CD8-positive, alpha-beta T cell (primary cell): ENCODE measurements at places on chromosomes 12 and 14. TPM values are rescaled to one million over a fixed set of nuclear protein-coding genes. Genes with fewer than 3 reads are reported as not detected.

Gene CD27
- total RNA-seq, result 39.2 TPM

Gene SDR9C7
- total RNA-seq, result not detected

Gene TMEM52B
- not detected for total RNA-seq

Gene KRT73
- total RNA-seq, result 7.8 TPM

Gene PLA2G1B
- total RNA-seq, result not detected

Gene CLEC4C
- not detected for total RNA-seq

Gene AQP2
- total RNA-seq, result not detected

Gene NPFF
- total RNA-seq, result not detected

Gene HAL
- total RNA-seq, result 0.17 TPM

Gene FGF6
- total RNA-seq, result not detected

Gene CLEC9A
- not detected for total RNA-seq

Gene C12orf76
- 8.7 TPM for total RNA-seq

Gene CCDC198
- not detected for total RNA-seq

Gene KCNA1
- not detected for total RNA-seq

Gene OVCH1
- total RNA-seq, result not detected

Gene XPOT
- total RNA-seq, result 39.5 TPM

Gene TAC3
- not detected for total RNA-seq

Gene SRRM4
- total RNA-seq, result not detected

Gene TAS2R14
- 0.90 TPM for total RNA-seq

Gene DBX2
- total RNA-seq, result not detected

Gene NTF3
- total RNA-seq, result not detected

Gene ISCU
- 260 TPM for total RNA-seq

Gene FAM90A1
- total RNA-seq, result not detected

Gene CHMP4A
- 77.6 TPM for total RNA-seq

Gene NXPH4
- total RNA-seq, result 1.4 TPM

Gene LAG3
- 9.3 TPM for total RNA-seq

Gene TRIM9
- total RNA-seq, result 0.57 TPM

Gene GLIPR1L1
- total RNA-seq, result not detected

Gene RERG
- total RNA-seq, result not detected

Gene CACNA1C
- 0.14 TPM for total RNA-seq

Gene TAS2R20
- 0.30 TPM for total RNA-seq

Gene EPYC
- total RNA-seq, result not detected

Gene PZP
- not detected for total RNA-seq

Gene TMPRSS12
- total RNA-seq, result not detected

Gene AMHR2
- total RNA-seq, result not detected

Gene LRRC43
- 0.38 TPM for total RNA-seq

Gene ARMH4
- total RNA-seq, result not detected

Gene PCED1B
- total RNA-seq, result 33.7 TPM

Gene RNF212B
- not detected for total RNA-seq

Gene MSRB3
- not detected for total RNA-seq

Gene CMKLR1
- not detected for total RNA-seq

Gene PPM1H
- total RNA-seq, result not detected

Gene KLHDC1
- 11.0 TPM for total RNA-seq

Gene HOXC9
- not detected for total RNA-seq

Gene NANOG
- total RNA-seq, result not detected

Gene GLI1
- 1.2 TPM for total RNA-seq

Gene SPATS2
- 7.2 TPM for total RNA-seq

Gene HOXC10
- not detected for total RNA-seq

Gene C12orf60
- not detected for total RNA-seq

Gene MUCL1
- total RNA-seq, result not detected

Gene ANO2
- total RNA-seq, result not detected

Gene KERA
- total RNA-seq, result not detected

Gene PLBD2
- 9.2 TPM for total RNA-seq

Gene ZNF664
- total RNA-seq, result 17.9 TPM

Gene ZC2HC1C
- total RNA-seq, result not detected

Gene KRT2
- 1.4 TPM for total RNA-seq
